ENCODE measurements at places on chromosomes 2 and 18. TPM values are rescaled to one million over a fixed set of nuclear protein-coding genes. Genes with fewer than 3 reads are reported as not detected.
A peak's percentile ranks its signal among the peaks of the same experiment; 100 is the strongest.

LRRTM4 gene
- not detected for total RNA-seq

GNLY gene
- total RNA-seq = not detected

DCDC2C gene
- under 0.01 TPM for total RNA-seq

FBXO15 gene
- 1.7 TPM for total RNA-seq

EMX1 gene
- not detected for total RNA-seq

TMEFF2 gene
- total RNA-seq = 0.05 TPM

RELCH gene
- total RNA-seq = 34.9 TPM

TLX2 gene
- total RNA-seq = not detected

ATP9B gene
- 27.4 TPM for total RNA-seq

LCT gene
- total RNA-seq = under 0.01 TPM

DNA sequence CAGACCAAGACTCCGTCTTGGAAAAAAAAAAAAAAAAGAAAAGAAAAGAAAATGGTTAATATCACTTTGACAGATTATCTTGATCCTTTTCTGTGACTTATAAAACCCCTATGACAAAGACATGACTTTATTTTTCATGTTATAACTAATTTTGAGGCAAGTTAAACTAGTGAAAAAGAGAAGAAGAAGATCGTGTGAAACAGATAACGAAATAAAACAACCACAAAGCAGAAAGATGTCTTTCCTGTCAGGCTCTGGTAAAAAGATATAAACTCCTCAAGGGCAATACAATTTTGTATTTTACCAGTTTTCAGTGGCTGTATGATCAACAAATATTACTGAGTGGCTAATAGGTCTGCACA is 13.4 kb upstream of the RBMS1 start:
- DNase-seq = no peak

GRCh38 chr2:157184161-157184895 is 73.2 kb upstream of the GALNT5 start:
- DNase-seq = no peak

GRCh38 chr18:67199993-67200617 is 316.4 kb downstream of the DSEL start:
- peak; percentile 75 for DNase-seq

- DNase-seq = no peak
These were observed 40.5 kb downstream of the CROCC2 start for GRCh38 chr2:240946654-240947053.

GRCh38 chr2:44360749-44361329 is 455 bp downstream of the PREPL start:
- DNase-seq = peak; percentile 46

- no peak for DNase-seq
These were observed 595.4 kb downstream of the NYAP2 start for GRCh38 chr2:225994748-225995405.

DNA sequence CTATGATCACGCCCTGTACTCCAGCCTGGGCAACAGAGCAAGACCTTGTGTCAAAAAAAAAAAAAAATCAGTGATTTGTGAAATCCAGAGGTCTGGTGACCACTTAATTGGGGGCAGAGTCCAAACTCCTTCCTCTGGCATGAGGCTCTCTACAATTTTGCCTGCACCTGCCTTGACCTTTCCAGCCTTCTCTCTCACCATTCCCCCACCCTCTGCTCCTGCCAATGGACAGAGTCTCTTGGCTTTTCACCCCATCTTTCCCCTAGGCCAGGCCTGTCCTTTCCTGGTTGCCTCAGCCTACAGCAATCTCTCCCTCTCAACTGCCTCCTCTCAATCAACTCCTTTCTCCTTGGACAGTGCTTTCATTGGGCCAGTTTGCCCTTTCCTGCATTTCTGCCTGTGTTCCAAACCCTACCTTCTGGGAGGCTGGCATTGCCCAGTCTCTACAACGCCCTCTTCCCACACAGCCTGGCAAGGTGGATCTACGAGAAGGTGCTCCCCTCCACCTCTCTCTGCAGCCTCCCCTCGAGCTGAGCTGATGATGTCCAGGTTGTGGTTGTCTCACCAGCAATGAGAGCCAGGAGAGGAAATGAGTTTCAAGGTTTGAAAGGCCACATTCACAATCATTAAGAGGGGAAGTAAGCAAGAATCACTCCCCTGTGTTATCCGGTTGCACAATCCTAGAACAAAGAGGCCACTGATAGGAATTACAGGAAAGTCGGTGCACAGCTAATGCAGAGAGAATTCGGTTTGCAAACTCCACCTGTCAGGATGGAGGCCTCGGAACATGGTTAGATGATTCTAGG is 39.5 kb upstream of the NPAS2 start:
- peak; percentile 86 for DNase-seq

DNA sequence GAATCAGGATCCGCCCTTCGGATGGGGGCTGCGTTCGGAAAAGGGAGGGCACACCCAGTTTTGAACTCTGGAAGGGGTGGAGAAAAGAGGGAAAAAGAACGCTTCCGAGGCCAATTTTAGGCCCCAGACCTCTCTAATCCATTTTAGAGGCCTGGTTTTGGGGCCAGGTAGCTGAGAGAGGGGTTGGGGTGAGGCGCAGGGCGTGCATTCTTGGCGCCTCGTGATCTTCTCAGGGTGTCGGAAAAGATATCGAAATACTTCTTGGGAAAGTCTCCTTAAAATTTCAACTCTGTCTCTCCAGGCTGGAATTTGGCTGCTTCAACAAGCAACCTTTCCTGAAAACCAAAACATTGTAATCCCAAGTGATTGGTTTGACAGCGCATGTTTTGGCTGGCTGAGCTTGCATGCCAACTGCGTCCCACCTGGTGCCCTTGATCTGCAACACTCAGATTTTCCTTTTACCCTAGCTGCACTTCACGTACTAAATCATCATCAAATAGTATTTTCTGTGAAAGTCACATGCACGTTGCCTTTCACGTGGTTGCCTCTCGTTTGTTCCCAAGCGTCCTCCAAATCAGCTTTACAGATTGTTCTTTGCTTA is 864 bp upstream of the XPO1 start:
- DNase-seq = peak; percentile 68

DNA sequence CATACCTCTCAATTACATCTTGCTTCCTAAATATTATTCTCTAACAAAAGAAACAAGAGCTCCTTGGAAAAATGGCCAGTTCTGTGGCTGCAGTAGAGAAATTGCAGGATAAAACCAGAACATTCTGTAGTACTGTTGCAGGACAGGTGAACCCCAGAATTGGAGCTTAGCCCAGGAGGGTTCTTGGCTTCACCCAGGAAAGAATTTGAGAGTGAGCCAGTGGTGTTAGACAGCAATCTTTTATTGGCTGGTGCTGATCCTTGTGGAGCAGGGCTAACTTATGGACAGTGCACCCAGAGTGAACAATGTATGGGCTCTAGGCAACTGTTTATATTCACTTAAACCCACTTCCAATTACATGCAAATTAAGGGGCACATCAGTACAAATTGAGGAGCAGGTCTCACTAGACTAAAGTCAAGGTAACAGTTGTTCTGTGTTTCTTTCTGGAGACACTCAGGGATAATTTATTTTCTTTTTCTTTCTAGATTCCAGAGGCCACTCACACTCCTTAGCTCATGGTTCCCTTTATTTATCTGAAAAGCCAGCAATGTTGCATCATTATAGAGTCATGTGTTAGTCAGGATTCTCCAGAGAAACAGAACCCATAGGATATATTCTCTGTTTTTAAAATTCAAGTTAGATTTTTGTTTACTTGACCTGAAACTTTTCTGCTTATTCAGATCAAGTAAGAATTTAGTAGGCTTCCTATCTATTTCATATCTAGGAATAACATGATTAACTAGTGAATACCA is 348.1 kb downstream of the CCDC85A start:
- DNase-seq = no peak

DNA sequence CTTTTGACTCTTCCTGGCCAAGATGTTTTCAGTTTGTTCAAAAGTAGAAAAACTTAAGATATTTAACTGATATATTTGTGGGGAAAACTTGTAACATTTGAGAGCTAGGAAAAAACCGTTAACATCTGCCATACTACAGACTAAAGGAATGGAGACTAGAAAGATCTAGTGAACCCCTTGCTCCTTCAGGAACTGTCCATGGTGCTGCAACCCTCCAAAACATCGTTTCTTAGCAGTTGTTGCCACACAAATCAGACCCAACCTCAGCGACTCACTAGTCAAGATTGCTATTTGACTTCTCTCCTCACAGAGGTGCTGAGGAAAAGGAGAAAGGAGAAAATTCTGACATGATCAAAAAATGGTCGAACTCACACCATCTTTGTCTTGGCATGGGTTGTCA is 393.8 kb upstream of the LYPD1 start:
- peak; percentile 2 for DNase-seq

DNA sequence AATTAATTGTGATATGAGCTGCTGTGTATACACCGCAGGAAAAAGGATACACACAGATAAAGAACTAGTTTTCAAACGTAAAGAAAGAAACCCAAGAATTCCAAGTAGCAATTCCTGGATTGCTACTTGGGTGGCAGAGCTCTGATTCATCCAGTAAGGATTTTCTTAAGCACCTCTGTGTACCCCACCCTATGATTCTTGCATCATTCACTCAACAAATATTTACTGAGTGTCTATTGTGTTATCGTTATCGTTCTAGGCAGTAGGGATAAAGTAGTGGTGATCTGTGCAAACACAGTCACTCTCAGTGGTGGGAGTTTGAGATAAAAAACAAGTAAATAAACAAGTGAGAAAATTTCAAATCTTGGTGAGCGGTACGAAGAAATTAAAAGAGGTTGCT is 4.9 kb upstream of the TMEM200C start:
- no peak for DNase-seq

DNA sequence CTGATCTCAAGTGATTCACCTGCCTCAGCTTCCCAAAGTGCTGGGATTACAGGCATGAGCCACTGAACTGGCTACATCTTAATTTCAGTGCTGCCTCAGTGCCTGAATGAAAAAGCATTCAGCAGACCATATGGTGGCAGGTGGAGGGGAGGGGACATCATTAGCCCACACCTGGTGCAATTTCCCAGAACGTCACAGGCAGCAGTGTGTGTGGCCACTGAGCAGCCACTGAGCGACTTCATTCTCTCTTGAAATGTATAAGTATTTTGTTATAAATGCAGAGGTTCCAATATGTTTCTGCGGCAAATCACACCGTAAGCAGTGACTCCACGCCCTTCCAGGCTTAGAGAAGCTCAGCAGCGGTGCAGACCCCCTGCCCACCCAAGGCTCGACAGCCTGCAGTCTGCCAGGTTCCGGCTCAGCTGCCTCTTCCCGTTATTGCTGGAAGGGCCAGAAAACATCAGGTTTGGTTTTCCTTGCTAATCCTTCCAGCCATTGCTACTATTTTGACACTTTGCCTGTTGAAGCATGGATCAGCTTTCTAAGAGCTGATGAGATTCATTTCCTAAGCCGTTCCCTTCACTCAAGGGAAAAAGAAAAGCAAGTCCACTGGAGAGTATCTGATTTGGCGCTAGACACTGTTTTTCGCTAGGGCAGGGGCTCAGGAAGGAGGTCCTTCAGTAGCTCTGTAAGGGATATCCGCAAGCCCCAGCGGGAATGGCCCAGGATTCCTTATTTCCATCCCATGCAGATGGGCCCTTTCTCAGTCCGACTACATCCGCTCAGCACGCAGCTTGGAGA is 250.7 kb downstream of the VAPA start:
- no peak for DNase-seq

DNA sequence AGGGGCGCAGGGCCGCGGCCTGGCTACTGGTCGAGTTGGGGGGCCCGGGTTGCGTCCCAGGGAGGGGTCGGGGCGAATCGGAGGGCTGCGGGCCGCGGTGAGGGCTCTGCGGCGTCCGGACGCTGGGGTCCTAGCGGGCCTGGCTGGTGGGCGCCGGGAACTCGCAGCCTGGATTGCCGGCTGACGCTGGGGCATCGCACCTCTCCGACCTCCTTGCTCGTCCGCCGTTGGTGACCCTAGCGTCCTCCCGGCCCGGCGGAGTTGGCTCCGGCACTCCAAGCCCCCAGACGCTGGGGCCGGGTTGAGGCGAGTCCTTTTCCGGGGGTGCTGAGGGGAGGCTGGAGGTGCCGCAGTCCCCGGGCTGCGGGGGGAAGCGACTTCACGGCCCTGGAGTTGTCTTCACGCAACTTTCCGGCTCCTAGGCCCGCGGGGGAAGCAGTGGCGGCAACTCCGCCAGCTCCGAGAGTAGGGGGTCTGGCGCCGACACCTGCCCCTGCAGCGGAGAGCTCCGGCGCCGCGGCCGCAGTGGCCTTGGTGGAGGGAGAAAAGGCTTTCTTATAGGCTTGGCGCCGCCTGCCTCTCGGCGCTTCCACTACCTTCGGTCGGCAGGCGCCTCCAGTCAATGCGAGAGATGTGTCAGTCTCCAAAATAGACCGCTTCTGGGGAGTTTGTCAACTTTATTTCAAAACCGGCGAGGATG is 70.3 kb downstream of the HAUS1 start:
- peak; percentile 59 for DNase-seq

- DNase-seq = no peak
These were observed 186.6 kb upstream of the HAAO start for GRCh38 chr2:42978887-42979415.

GRCh38 chr2:198591586-198591985 is 787.2 kb downstream of the PLCL1 start:
- no peak for DNase-seq

DNA sequence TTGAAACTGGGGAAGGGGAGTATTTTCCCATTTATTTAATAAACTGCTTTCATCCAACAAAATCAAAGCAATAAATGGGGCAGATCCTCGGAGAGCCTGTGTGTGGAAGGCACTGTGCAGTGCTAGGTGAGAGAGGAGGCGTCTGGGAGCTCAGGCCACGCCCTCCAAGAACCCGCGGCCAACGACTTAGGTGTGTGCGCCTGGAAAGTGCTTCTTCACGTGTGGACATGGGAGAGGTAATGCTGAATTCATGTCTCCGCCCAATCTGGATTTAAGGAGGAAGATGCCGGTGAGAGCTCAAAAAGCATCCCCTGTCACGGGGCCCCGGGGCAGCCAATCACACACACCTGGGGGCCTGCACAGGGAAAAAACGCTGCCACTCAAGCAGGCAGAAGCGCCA is 77.4 kb downstream of the HDAC4 start:
- no peak for DNase-seq

- DNase-seq = peak; percentile 17
These were observed 29.5 kb downstream of the GLI2 start for GRCh38 chr2:120764991-120765677.

GRCh38 chr18:74497778-74498177 is 1.6 kb downstream of the CNDP2 start:
- DNase-seq = no peak

DNA sequence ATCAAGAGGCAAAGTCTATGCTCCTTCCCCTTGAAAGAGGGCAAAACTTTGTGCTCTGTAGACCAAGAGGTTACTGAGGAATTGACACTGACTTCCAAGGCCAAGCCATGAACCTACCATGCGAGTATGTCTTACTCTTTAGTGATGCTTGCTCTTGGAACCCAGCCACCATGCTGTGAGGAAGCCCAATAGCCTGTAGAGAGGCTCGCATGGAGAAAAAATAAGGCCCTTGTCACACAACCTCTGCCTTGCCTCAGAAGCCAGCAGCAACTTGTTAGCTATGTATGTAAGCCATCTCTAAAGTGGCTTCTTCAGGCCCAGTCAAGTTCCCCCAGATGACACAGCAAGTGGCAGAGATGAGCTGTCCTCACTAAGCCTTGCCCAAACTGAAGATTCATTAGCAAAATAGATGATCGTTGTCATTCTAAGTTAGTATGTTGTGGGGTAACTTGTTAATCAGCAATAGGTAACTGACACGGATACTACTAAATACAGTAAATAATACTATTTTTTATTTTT is 66.1 kb upstream of the RGPD5 start:
- DNase-seq = no peak
